Activated naive CD4-positive, alpha-beta T cell treated with anti-CD3 and anti-CD28 coated beads for 36 hours (primary cell): ENCODE measurements at places on chromosomes 5 and 9.

- DNase-seq = peak; percentile 37
Observed at GRCh38 chr5:50699737-50700136, 33.3 kb downstream of the PARP8 start.

GRCh38 chr5:77430726-77431125 is 61.4 kb downstream of the WDR41 start:
- DNase-seq = no peak

DNA sequence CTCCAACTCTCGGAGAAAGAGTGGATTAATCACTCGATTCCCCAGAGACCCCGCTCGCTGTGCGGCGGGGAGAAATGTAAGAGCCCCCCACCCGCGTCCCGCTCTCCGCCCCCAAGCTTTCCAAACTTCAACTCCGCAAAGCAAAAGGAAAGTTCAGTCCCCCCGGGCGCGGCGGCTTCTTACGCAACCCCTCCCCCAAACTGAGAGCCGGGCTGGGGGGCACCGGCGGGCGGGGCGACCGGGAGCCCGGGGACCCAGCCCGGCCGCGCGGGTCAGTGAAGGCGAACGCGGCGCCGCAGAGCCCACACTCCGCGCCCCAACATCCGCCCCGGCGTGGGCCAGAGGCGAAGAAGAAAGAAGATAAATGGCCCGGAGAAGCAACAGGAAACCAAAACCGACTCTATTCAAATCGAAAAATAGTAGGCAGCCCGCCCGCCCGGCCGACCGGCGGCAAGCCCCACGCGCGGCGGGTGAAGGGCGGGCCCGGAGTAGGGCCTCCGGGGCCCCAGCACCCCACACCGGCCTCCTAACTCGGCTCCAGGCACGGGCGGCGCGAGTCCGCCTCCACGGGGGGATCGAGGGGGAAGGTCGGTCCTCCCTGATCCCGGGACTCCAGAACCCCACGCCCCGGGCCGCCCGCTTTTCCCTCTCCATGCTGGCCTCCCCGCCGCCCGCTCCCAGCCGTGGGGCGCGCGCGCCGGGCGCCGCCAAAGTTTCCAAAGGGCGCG is 720 bp downstream of the NOTCH1 start:
- DNase-seq = peak; percentile 79

DNA sequence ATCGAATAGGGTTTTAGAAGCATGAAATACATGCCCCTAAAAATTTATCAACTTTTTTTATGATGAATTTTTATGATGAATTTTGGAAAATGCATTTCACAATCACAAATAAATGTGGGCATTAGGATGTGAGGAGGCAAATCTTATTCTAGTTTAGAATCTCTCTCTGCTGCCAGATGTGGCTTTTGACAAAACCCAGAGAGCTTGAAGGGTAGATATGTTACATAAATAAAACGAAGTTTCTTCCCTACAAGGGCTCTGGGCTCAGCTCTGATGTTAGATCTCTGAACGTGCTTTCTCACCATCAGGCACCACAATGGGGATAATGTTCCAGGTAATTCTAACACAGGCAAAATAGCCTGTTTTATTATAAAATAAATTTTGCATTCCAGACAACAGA is 102.3 kb upstream of the ADAMTSL1 start:
- no peak for DNase-seq

GRCh38 chr5:10621832-10622231 is 58.0 kb downstream of the ANKRD33B start:
- no peak for DNase-seq

DNA sequence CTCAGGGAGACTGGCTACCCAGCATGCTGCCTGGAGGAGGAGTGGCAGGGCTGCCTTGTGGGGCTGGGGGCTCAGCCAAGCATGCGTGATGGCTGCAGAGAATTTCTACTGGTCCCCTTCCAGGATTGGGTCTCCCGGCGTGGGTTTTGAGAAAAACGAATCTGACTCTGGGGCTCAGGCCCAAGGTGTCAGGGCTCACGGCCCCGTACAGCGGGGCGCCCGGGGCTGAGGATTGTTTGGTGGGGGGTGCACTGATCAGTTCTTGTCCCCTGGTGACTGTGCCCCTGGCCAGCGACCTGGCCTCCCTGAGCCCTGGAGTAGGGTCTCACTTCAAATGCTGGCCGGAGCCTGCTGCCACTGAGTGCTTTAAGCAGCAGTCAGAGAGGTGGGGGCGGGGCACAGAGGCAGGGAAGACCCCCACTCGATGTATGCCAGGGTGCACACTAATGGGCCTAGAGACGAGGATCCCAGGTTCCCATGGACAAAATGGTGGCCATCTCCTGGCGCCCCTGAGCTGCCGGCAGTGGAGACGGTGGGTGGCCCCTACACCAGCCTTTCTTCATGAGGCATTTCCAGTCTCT is 45.5 kb upstream of the RNU6ATAC start:
- no peak for DNase-seq

GRCh38 chr9:137084526-137084925 is 2.3 kb upstream of the MAN1B1 start:
- DNase-seq = no peak

DNA sequence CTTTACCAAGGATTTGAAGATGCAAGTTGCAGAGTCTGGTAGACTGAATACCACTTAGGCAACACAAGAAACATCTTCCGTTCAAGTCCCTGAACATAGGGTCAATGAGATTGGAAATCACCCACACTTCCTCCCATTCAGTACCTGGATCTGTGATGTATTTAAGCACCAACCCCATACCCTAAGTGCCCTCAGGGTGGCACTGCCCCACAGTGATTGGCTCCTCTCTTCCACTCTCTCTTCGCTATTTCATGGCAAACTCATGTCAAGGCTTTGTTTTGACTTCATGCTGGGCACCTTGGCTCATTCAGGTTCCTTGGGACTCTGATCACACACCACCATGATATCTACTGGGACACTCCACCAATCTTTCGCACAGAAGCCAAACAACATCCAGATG is 53.7 kb downstream of the GGTA1 start:
- peak; percentile 33 for DNase-seq

DNA sequence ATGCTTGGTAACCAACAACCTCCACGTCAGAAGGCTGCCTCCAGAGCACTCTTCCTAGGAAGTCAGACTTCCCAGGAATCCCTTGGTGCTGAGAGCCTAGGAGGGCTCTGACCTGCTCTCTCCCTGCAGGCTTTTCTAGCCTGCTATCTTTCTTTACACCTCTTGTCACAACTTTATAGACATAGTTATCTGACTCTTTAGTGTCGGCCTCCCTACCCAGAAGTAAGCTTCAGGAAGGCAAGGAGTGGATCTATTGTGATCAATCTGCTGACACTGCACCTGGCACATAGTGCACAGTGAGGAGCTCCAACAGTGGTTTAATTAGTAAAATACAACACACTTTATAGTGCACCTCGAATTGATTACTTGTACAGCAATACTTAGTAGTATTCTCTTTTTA is 2.3 kb downstream of the AFAP1L1 start:
- DNase-seq = no peak

DNA sequence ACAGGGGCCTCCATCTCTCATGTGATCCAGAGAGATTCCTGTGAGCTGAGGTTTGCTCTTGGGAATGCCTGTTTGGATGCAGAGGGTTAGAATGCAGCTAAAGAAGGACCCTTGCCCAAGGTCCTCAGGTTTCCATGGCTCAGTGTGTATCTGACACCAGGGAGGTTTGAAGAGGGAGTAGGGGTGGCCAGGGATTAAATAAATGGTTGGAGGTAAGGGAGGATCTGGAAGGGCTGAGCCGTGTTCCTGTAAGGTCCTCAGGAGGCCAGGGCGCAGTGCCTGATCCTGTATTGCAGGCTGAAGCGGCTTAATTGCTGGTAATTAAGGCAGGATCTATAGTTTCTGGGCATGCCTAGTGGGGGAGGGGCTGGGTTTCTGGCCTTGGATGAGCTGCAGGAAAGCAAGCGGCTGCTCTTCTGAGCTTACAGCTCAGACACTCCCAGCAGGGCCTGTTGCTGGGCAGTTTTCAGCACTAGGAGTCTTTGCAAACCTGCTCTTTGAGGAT is 41.5 kb upstream of the MAP1B start:
- no peak for DNase-seq

GRCh38 chr5:68252673-68253623 is 37.4 kb downstream of the PIK3R1 start:
- DNase-seq = peak; percentile 70

GRCh38 chr5:128081111-128081851 is 2.3 kb upstream of the SLC12A2 start:
- DNase-seq = no peak

DNA sequence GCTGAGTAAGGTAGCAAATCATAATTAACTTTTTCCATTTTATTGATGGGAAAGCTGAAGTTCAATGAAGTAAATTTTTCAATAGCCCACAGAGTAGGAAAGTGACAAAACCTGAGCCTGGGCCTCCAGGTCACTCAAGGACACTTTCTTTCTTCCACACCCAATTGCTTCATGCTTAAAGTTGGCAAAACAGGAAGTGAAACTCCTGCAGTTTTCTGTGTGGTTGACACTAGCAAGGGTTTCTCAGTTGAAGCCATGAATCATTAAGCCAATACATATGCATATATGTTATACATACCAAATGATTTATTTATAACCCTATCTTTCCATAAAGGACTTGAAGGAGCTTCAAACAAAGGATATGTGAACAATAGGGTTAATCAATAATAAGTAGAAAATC is 13.9 kb downstream of the TLR4 start:
- DNase-seq = peak; percentile 13

GRCh38 chr9:6686396-6686795 is 40.9 kb upstream of the GLDC start:
- DNase-seq = no peak

- DNase-seq = no peak
Observed at GRCh38 chr9:112401175-112401815, 21.4 kb downstream of the HSDL2 start.

DNA sequence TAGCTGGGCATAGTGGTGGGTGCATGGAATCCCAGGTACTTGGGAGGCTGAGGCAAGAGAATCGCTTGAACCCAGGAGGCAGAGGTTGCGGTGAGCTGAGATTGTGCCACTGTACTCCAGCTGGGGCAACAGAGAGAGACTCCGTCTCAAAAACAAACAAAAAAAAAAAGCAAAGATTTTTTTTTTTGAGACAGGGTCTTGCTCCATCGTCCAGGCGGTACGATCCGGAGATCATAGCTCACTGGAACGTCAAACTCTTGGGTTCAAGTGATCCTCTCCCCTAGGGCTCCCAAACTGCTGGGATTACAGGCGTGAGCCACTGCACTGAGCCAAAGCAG is 37.6 kb downstream of the ABCA1 start:
- DNase-seq = no peak
